ENCODE measurements at places on chromosomes 6 and 20.

DNA sequence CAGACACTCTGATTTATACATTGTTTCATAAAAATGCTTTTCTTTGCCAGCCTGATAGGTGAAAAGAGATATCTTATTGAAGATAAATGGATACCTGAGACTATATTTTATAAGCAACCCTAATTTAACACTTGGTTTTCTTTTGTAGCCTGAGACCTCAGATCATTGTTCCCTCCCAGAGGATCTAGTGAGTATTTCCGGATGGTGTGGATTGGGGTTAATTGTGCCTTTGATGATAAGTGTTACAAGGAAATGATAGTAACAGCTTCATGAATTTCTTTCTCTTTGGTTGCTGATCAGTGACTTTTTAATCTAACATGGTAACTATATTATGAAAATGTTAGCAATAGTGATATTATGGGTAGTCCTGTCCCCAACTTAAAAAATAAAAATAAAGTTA lies 30.4 kb downstream of the KDM1B start:
- no peak for DNase-seq

- DNase-seq = no peak
Observed at GRCh38 chr20:16240355-16240754, 332.9 kb downstream of the KIF16B start.

GRCh38 chr6:52984247-52984646 lies 10.8 kb downstream of the GSTA4 start:
- DNase-seq = peak; percentile 57

DNA sequence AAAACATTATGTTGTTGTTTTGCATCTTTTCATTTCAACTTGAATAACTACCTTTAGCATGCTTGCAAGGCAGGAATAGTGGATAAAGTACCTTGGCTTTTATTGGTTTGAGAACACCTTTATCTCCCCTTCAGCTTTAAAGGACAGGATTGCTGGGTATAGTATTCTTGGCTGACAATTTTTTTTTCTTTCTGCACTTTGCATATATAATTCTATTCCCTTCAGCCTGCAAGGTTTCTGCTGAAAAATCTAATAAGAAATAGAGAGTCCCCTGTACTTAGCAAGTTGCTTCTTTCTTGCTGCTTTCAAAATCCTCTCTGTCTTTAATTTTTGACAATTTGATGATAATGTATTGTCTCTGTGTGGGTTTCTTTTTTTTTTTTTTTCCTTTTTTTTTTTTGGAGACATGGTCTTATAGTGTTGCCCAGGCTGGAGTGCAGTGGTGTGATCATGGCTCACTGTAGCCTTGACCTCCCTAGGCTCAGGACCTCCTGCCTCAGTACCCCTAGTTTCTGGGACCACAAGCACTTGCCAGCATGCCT lies 47.1 kb downstream of the SMAP1 start:
- no peak for DNase-seq

DNA sequence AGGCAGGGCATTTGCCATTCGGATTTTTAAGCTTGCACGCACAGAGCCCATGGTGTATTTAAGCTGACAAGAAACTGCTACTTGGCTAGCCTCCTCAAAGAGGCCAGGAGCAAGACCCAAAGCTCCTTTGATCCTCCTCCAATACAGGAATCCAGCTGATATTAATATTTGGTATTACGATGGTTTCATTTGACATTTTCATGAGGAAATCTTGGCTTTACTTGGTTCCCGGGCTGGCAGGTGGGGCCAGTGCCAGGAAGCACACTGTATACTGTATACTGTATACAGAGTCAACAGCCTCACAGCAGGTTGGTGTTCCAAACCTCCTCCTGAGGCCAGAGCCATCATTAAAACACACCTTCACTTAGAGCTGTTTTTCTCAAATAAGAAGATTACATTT lies 138.2 kb upstream of the ARMC2 start:
- no peak for DNase-seq

- DNase-seq = no peak
Observed at GRCh38 chr20:44695674-44696300, 19.4 kb upstream of the CCN5 start.

- no peak for DNase-seq
Observed at GRCh38 chr6:44148306-44148705, 10.3 kb upstream of the CAPN11 start.

DNA sequence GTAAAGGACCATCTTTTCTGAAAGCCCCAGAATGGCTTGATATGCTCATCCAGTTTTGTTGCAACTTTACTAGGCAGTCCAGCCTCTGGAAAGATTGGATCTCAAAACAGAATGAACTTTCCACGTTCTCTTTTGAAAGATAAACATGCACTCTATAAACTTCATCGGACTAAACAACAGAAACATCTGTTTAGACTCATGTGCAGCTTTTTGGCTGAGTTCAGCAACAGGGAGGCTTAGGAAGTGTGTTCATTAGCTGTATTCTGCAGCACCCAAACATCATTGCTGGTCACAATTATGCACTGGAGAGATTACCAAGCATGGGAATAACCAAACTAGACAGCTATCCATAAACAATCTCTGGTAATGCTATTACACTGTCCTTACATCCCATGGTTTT lies 180.5 kb downstream of the TENT5A start:
- no peak for DNase-seq

- DNase-seq = no peak
Observed at GRCh38 chr6:4268171-4268570, 132.8 kb upstream of the ECI2 start.
